Activated T-helper 2 cell treated with anti-CD3 and anti-CD28 coated beads, Interferon-gamma antibody, Interleukin-2, Interleukin-4, amounts not matched to agents 10 μg/mL and 5 μg/mL and 100 μg/mL, durations not matched to agents 14 hours and 24 hours and 36 hours (primary cell): ENCODE measurements at places on chromosomes 4 and X. TPM values are rescaled to one million over a fixed set of nuclear protein-coding genes. Genes with fewer than 3 reads are reported as not detected.

Gene CCKAR
- total RNA-seq = not detected in 2 replicates

Gene RAB39B
- 8.3 and 9.4 TPM in 2 replicates for total RNA-seq

- H3K36me3 ChIP-seq = no peaks in the 10 kb centered on the region
- no peak for DNase-seq
- no peaks in the 10 kb centered on the region for H3K27me3 ChIP-seq
- no peaks in the 10 kb centered on the region for H3K4me1 ChIP-seq
- no peak overlapping the region for H3K27ac ChIP-seq
- no peak overlapping the region for H3K4me3 ChIP-seq
These were observed 215.5 kb upstream of the ZFP42 start for GRCh38 chr4:187780070-187780469.

Gene BTC
- total RNA-seq = not detected in 2 replicates

- no peaks in the 10 kb centered on the region for H3K36me3 ChIP-seq
- peaks cover 3% of the 10 kb centered on the region for H3K4me1 ChIP-seq
- no peak overlapping the region for H3K27ac ChIP-seq
These were observed 35.6 kb downstream of the FRMPD3 start for GRCh38 chrX:107485013-107485412.

DNA sequence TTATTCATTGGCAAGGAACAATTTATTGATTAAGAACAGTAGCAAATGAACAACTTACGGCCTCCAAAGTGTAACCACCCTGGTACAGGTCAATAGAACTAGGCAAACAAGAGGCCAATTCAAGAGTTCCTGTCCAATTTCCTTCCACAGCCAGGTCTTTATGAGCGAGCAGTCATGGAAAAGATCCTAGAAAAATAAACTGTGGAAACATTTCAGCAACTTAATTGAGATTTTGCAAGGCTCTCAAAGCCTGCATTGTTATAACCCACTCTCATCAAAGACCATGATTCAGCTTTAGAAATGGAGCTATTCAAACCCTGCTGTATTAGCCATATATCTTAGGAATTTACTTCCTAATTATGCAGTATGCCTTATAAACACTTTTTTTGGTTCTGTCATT lies 43.6 kb downstream of the UNC5C start:
- no peaks in the 10 kb centered on the region for H3K36me3 ChIP-seq
- DNase-seq = no peak
- peaks cover 4% of the 10 kb centered on the region for H3K27me3 ChIP-seq
- H3K4me1 ChIP-seq = peaks cover 1% of the 10 kb centered on the region

- DNase-seq = no peak
- no peak overlapping the region for H3K4me3 ChIP-seq
- H3K27ac ChIP-seq = no peak overlapping the region
- no peaks in the 10 kb centered on the region for H3K4me1 ChIP-seq
- peaks cover 78% of the 10 kb centered on the region for H3K36me3 ChIP-seq
These were observed 245.1 kb downstream of the INPP4B start for GRCh38 chr4:142600952-142601351.

DNA sequence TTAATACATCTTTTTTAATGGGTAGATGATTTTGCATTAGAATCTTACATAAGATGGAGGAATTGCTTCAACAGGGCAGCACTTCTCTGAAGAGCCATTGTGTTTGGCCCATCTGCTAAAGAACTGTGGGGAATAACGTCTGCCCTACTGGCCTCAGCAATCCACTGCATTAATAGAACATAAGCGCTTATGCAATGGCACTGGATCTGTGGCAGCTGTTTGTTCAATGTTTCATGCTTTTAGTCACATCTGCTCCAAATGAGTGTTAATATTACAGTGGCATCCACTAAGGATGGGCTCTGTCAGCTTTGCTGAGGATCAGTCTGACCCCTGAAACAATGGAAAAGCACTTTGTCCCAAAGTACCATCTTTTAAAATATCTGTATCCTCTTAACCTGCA lies 279.0 kb upstream of the GK2 start:
- H3K4me1 ChIP-seq = peaks cover 2% of the 10 kb centered on the region
- H3K27me3 ChIP-seq = peaks cover 25% of the 10 kb centered on the region
- H3K4me3 ChIP-seq = no peak overlapping the region
- DNase-seq = no peak
- no peaks in the 10 kb centered on the region for H3K36me3 ChIP-seq

DNA sequence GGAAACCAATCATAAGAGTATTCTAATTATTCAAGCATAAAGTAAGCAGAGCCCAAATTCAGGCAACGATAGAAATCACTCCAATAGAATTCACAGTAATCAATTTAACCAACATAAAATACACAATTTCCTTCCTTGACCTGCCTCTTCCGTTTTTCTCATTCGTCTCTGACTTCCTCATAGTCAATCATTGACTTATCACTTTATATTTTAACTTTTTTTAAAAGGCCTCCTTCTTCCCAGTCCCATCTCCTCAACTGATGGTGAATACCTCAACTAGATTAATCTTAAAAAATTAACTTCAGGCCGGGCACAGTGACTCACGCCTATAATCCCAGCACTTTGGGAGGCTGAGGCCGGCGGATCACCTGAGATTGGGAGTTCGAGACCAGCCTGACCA lies 13.3 kb downstream of the CNOT6L start:
- peaks cover 34% of the 10 kb centered on the region for H3K4me1 ChIP-seq
- no peak for DNase-seq
- no peak overlapping the region for H3K27ac ChIP-seq
- no peak overlapping the region for H3K4me3 ChIP-seq
- H3K27me3 ChIP-seq = no peaks in the 10 kb centered on the region

Gene PDLIM3
- 2.5 and 3.2 TPM in 2 replicates for total RNA-seq

DNA sequence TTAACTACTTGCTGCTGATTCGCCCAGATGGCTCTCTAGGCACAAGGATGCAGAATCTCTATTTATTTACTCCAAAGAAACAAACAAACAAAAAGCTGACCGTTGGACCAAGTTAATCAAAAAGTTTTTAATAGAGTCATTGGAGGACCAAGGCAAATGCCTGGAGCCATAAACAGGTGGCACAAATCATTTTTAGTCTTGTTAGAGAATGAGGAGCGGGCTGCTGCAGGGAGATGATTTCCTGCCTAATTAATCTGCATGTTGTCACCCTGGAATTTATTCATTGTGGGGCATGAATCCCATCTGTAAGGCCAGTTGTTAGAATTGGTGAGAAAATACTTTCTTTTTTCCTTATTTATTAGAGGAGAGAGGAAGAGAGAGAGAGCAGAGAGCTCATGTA lies 147.4 kb upstream of the GATB start:
- H3K36me3 ChIP-seq = no peaks in the 10 kb centered on the region
- H3K4me1 ChIP-seq = peaks cover 2% of the 10 kb centered on the region
- peaks cover 4% of the 10 kb centered on the region for H3K27me3 ChIP-seq

Gene SLC16A2
- 1.1 and 1.5 TPM in 2 replicates for total RNA-seq

DNA sequence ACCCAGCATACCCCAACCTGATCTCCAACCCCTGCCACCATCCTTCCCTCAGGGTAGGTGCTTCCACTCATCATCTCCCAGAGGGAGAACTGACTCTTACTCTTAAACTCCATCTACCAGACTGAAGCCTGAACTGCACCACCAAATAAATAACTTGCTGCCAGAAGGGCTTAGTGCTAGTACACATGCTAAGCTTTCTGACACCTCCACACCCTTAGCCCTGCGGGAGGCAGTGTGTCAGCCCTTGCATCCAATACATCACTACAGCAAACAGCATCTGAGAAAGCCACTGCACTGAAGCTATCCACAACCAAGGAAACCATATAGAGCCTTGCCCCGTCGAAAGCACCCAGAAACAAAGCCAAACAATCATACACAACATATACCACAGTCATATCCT lies 68.6 kb upstream of the MCF2 start:
- no peak overlapping the region for H3K4me3 ChIP-seq
- no peak overlapping the region for H3K27ac ChIP-seq
- peaks cover 60% of the 10 kb centered on the region for H3K36me3 ChIP-seq
- H3K27me3 ChIP-seq = no peaks in the 10 kb centered on the region

GRCh38 chr4:101236097-101236496 lies 111.2 kb downstream of the PPP3CA start:
- DNase-seq = no peak
- no peak overlapping the region for H3K4me3 ChIP-seq
- no peaks in the 10 kb centered on the region for H3K36me3 ChIP-seq
- peaks cover 11% of the 10 kb centered on the region for H3K27me3 ChIP-seq

Gene BTK
- 0.11 and 0.25 TPM in 2 replicates for total RNA-seq

- H3K27ac ChIP-seq = no peak overlapping the region
- H3K27me3 ChIP-seq = no peaks in the 10 kb centered on the region
- peaks cover 25% of the 10 kb centered on the region for H3K36me3 ChIP-seq
- DNase-seq = no peak
- H3K4me1 ChIP-seq = no peaks in the 10 kb centered on the region
- H3K4me3 ChIP-seq = no peak overlapping the region
These were observed 130.1 kb downstream of the PDE5A start for GRCh38 chr4:119498527-119498926.

Gene BEX1
- not detected in 2 replicates for total RNA-seq

DNA sequence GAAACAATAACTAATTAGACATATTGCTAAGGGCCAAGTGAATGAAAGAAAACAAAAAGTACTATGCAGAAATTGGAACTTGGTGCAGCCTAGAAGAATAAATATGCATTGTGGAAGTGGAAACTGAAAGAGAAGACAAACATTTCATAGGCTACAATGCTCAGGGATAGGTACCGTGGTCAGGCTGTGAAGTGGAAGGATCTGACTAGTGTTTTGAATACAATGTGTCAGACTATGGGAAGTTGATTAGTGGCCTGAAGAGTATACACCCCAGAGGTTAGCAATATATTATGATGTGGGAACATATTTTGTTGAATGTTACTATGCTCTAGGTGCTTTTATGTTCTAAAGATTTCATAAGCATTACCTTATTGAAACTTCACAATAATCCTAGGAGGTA lies 36.8 kb downstream of the GPRIN3 start:
- H3K4me1 ChIP-seq = peaks cover 45% of the 10 kb centered on the region
- no peak for DNase-seq
- H3K27me3 ChIP-seq = no peaks in the 10 kb centered on the region
- no peak overlapping the region for H3K27ac ChIP-seq
- peaks cover 68% of the 10 kb centered on the region for H3K36me3 ChIP-seq

GRCh38 chrX:81662381-81662780 lies 460.5 kb downstream of the SH3BGRL start:
- no peaks in the 10 kb centered on the region for H3K27me3 ChIP-seq
- no peaks in the 10 kb centered on the region for H3K36me3 ChIP-seq
- H3K27ac ChIP-seq = no peak overlapping the region
- no peaks in the 10 kb centered on the region for H3K4me1 ChIP-seq
- no peak for DNase-seq

DNA sequence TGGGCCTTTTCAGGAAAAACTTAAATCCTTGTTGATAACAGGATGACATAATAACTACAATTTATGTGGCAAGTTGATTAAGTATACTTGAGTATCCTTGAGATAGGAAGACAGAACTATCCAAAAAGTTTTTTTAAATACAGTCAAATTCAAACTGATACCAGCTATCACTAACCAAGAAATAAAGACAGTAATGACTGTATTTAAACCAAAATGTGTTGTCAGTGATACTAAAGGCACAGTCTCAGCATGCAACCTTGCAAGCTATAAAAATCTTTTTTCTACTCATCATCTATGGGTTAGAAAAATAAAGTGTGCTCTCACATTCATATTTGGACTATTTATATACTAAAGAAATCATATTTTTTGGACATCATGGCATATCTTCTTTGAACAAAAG lies 64.7 kb downstream of the PAPSS1 start:
- H3K27me3 ChIP-seq = no peaks in the 10 kb centered on the region
- no peak overlapping the region for H3K27ac ChIP-seq
- no peak for DNase-seq
- peaks cover 4% of the 10 kb centered on the region for H3K4me1 ChIP-seq
- no peak overlapping the region for H3K4me3 ChIP-seq

DNA sequence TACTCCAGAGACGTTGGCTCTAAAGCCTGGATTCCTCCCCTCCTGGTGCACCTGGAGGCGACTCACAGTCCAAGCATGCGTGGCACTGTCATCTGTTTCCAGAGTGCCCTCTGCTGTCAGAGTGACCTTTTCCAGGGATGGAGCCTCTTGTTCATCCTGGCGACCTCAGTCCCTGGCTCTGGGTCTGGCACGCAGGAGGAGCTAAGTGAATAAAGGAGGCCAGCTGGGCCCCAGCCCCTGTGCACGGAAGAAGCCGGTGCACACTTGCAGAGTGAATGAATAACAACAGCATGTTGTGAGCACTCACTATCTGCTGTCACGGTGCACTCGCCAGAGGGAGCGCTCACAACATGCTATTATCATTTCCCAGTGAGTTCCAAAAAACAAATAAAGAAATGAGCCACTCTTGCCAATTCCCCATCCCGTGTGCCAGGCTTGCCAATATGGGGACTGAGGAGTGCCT lies 27.8 kb upstream of the PSAPL1 start:
- H3K4me3 ChIP-seq = no peak overlapping the region
- H3K27me3 ChIP-seq = no peaks in the 10 kb centered on the region
- H3K4me1 ChIP-seq = no peaks in the 10 kb centered on the region
- no peaks in the 10 kb centered on the region for H3K36me3 ChIP-seq
- DNase-seq = no peak

Gene AGTR2
- not detected in 2 replicates for total RNA-seq

DNA sequence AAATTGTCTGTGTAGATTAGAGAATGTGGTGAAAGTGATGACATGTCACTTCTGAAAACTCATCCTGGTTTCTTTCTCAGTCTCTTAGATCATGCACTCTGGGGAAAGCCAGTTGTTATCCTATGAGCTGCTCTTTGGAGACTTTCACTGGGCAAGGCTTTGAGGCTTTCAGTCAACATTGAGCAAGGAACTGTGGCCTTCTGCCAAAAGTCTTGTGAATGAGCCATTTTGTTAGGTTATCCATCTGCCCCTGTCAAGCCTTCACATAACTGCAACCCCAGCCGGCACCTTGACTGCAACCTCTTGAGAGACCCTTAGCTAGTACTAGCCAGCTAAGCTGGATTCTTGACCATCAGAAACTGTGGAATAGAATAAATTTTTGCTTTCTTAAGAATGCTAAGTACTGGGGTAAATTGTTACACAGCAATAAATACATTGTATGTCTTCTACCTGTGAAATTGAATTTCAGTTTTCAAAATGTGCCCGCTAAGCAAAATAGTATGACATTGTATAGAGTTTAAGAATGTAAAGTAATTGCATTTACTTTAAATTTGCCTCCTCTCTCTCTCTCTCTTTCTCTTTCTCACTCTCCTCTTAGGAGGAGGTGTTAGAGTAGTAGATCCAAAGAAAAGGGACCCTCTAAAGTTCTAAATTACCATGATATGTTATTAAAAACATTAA lies 1273.0 kb downstream of the RAPGEF2 start:
- no peaks in the 10 kb centered on the region for H3K36me3 ChIP-seq
- no peaks in the 10 kb centered on the region for H3K4me1 ChIP-seq
- no peak overlapping the region for H3K4me3 ChIP-seq

Gene GPR173
- not detected in 2 replicates for total RNA-seq

Gene CXCL9
- total RNA-seq = 0.09 and 0.11 TPM in 2 replicates

- peaks cover 2% of the 10 kb centered on the region for H3K4me1 ChIP-seq
- no peaks in the 10 kb centered on the region for H3K27me3 ChIP-seq
These were observed 11.0 kb downstream of the HSD17B13 start for GRCh38 chr4:87311684-87312083.

- no peaks in the 10 kb centered on the region for H3K36me3 ChIP-seq
- H3K4me1 ChIP-seq = no peaks in the 10 kb centered on the region
- peaks cover 10% of the 10 kb centered on the region for H3K27me3 ChIP-seq
- H3K4me3 ChIP-seq = no peak overlapping the region
- H3K27ac ChIP-seq = no peak overlapping the region
These were observed 389.9 kb upstream of the EMCN start for GRCh38 chr4:100907465-100908454.

GRCh38 chr4:121777625-121778024 lies 12.7 kb upstream of the SMIM43 start:
- DNase-seq = no peak
- H3K27ac ChIP-seq = no peak overlapping the region
- H3K36me3 ChIP-seq = no peaks in the 10 kb centered on the region
- no peaks in the 10 kb centered on the region for H3K4me1 ChIP-seq
- no peak overlapping the region for H3K4me3 ChIP-seq

Gene FANCB
- total RNA-seq = 14.2 and 14.6 TPM in 2 replicates

- H3K4me1 ChIP-seq = peaks cover 14% of the 10 kb centered on the region
- H3K27me3 ChIP-seq = no peaks in the 10 kb centered on the region
- no peak overlapping the region for H3K4me3 ChIP-seq
- no peaks in the 10 kb centered on the region for H3K36me3 ChIP-seq
- H3K27ac ChIP-seq = no peak overlapping the region
These were observed 37.4 kb downstream of the PAK3 start for GRCh38 chrX:111133389-111133788.
